ENCODE measurements at places on chromosomes 2 and 18.
A peak's percentile ranks its signal among the peaks of the same experiment; 100 is the strongest.

DNA sequence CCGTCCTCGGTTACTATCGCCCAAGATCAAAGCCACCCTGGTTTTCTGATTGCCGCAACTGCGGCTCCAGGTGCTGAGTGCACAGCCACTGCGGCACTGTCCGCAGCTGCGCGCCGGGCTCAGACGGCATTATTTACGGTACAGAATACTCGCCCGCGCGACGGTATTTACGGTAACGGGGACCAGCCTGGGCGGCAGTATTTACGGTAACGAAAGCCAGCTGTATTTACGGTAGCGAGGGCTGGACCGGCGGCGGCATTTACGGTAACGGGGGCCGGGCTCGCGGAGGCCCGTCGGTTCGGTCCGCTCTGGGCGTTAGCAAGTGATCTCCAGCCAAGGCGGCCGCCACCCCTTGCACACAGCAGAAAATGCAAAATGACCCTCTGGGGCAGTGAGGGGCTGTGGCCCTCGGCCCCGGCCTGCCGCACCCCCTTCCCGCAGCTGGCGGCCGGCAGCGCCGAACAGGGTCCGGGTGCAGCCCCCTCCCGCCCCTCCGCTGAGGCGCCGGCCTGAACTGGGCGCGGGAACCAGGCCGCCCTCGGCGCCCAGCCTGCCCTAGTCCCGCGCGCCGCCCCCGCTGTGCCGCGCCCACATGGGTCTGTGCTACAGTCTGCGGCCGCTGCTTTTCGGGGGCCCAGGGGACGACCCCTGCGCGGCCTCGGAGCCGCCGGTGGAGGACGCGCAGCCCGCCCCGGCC is at the start of gene GNAL:
Gene GNAL, plus strand, starts transcription at position 293 of the 697 bp plus-strand sequence. Its CDS starts 300 bp downstream, at position 593.
- peak; percentile 38 for DNase-seq

- no peak for DNase-seq
These were observed 57.5 kb downstream of the CXCR4 start for GRCh38 chr2:136060416-136060815.

DNA sequence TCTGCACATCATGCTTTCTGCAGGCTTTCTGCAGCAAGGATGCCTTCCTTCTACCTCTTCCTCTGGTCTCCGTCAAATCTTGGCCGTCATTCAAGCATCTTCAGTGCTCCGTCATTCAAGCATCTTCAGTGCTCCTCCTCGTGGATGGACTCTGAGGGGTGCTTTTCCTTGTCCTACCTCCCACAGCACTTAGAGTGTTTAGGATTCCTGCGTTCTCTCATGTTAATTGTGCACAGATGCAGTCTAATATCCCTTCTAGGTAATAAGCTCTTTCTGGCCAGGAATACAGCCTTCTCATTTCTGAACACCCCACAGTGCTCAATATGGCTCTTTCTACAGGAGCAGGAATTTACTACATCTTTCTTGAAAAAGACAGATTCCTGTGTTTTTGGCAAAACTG is 59.8 kb downstream of the ZNF236 start:
- no peak for DNase-seq

GRCh38 chr18:52190631-52191030 is 149.4 kb upstream of the DCC start:
- DNase-seq, result peak; percentile 9

DNA sequence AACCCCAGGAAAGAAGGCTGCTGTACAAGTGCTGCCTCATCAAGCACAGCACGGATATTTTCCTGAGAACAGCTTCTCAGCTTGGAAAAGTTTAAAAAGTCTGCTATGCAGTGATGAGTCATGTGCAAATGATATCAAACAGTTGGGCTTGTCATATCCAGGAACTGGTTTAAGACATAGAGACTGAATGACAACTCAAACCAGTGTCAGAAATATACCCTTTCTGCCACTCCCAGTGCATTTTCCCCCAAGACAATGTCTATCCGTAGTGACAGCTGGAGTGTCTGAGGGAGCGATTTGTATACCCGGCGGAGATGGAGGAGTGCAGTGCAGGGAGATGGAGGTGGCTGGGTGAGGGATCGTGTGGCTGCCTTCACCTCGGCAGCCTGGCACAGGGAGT is 28.2 kb downstream of the SOX11 start:
- DNase-seq, result no peak

GRCh38 chr2:199456383-199457146 is 1.2 kb downstream of the SATB2 start:
- no peak for DNase-seq

GRCh38 chr18:25621144-25621543 is 269.2 kb upstream of the ZNF521 start:
- no peak for DNase-seq

All from NCI-H1930 (cell line).